ENCODE measurements at places on chromosomes 3 and 15. TPM values are rescaled to one million over a fixed set of nuclear protein-coding genes. Genes with fewer than 3 reads are reported as not detected.

Gene MORC1
- not detected for total RNA-seq

DNA sequence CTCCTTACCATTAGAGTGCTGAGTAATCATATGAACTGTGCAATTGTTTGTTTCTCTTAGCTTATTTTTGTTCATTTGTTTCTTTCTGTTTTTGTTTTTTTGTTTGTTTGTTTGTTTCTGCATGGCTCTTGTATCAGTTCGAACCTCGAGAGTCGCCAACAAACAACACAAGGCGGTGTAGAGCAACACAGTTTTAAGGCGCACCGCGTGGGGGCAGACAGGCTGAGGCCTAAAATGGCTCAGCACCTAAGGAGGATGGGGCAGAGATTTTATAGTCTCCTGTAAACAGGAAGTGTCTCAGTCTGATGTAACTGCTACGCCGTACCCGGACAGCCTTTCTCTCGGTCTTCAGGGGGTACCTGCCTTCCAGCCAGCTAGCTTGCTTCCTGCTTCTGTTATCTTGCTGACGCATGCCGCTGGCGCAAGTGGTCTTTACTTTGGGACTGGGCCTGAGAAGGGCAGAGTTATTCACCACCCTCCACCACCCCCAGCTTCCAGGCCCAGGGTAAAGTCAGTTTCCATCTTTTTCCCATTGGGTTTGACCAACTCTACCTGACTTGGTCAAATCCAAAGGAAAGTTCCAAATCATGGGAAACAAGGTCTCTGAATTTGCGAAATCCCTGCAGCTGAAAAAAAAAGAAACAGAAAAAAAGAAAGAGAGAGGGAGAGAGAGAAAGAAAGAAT, 25.8 kb upstream of the MFGE8 start:
- no peak for DNase-seq

Gene CCNB2
- total RNA-seq = 73.1 TPM

DNA sequence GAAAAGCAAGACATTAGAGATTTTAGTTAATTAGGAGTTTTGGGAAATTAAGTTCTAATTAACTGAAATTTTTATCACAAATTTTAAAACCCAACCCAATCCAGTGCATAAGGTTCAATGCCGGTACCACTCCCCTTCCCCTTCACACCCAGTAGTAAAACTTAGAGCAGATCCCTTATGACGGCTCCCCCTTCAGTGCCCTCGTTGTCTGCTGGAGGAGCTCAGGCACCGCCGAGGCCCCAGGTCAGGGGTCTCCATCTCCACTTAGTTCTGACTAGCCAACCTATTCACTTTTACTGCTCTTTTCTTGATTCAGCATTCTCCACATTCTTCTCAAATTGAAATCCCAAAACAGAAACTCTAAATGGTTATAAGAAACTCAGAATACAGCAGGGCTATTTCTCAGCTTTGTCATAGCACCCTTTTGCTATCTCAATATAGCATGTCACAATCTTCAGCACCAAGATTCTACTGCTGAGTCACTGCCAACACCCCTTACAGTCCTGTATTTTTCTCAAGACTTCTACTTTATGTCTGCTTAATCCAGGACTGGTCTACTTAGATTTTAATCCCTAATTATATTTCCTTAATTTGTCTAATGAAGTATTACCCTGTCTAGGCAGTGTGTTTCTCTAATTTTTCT, 39.8 kb downstream of the TUBGCP4 start:
- DNase-seq = no peak

All from foreskin keratinocyte (primary cell).